GM03348 (cell line): ENCODE measurements at places on chromosomes 2 and 18.

DNA sequence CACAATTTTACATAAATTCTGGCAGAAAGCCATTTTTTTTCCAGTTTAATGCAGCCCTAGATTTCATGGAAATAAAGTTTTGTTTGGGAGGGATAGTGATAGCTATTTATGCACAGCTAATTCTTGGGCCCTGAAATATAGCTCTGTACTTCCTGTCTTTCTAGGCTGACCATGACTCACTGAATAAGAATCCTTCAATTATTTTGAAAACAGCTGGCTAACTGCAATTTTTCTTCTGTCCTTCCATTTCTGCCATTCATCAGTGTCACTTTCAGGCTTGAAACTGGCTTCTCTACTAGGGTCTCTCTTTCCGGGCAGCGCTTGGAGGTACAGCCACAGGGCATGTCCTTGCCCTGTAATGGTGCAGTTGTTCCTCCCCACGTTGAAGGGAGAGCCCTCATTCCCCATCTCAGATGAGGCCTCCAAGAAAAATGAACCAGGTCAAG, 97.1 kb upstream of the TMEM178A start:
- DNase-seq = peak; percentile 82

- DNase-seq = peak; percentile 18
Observed at GRCh38 chr2:178074123-178075005, 1.8 kb upstream of the PDE11A start.

GRCh38 chr2:145617906-145618305, 1098.0 kb upstream of the ZEB2 start:
- DNase-seq = peak; percentile 35

DNA sequence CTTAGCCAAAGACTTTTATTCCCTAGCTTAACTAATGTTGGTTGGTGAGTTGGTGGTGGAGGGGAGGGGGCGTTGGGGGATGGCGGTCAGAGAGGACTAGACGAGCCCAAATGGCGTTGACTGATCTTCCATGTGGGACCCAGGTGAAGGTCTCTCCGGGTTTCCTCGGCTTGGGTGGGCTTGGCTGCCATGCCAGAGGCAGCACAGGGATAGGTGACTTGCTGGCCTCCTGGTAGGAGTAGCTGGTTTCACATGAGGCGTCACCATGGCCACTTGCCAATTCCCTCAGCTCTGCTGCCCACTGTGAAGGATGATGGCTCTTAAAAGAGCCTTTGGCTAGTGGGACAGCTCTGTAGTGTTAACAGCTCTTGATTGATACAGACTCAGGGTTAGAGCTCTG, 1337.0 kb upstream of the FAM98A start:
- no peak for DNase-seq
